ENCODE measurements at places on chromosomes 6 and 20.
A peak's percentile ranks its signal among the peaks of the same experiment; 100 is the strongest.

GRCh38 chr6:92687278-92687677 is 732.1 kb downstream of the EPHA7 start:
- DNase-seq, result peak; percentile 53

GRCh38 chr6:109315341-109316110 is 66.7 kb downstream of the CD164 start:
- no peak for DNase-seq

DNA sequence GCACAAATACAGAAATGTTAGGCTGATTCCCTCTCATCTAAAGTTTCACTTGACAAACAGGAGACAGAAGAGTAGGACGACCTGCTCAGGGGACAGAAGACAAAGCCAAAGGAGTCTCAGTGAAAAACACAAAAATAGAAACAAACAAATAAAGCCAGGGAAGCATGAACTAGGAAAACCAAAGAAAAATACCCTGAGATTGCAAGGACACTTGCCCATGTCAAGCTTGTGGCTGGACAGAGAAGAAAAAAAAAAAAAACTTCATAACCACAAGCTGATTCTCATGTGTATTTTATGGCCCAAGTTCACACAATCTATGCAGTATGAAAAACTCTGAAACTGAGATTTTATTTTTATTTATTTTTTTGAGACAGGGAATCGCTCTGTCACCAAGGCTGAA is 85.6 kb upstream of the BEND6 start:
- no peak for DNase-seq

DNA sequence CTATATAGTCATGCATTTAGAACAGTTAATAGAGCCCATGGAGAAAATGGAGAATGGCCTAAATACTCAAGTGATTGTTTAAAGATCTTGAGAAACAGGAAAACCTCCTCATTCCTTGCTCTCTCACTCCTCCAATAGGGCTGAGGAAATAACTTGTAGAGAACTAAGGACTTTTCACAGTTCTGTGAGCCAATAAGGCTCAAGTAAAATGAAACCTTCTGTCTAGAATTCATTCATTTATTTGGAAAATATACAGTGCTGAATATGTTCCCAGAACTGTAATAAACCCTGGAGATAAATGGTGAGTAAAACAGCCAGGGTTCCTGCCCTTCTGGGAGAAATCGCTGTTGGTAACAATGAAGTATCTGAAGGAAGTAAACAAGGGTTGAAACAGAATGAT is 35.3 kb downstream of the ELOVL2 start:
- DNase-seq, result no peak

DNA sequence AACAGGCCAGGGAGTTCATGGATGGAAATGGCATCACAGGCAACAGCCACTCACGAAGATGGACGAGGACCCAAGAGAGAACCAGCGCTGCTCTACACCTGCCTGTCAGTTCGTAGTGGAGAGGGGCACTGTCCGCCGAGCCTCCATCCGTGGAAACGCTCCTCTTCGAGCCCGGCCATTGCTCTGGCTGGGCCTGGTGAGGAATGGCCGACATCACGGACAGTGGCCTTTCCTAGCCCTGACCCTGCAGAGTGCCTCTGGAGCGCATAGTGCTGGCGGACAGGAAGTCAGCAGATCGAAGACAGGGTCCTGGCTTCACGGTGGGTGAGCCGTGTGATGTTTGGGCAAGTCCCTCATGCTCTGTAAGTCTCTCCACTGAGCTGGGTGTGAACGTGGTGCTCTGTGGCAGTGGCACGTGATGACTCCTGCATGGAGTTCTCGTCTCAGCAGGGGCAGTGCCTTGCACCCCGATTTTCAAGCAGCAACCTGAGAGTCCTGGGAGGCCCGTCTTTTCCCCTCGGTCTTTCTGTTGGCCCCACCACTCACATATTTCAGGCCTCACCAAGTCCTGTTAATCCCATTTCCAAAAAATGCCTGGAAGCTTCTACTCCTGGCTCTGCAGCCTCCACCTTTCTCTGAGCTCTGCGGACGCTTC is 214.4 kb downstream of the ERMARD start:
- DNase-seq, result no peak

DNA sequence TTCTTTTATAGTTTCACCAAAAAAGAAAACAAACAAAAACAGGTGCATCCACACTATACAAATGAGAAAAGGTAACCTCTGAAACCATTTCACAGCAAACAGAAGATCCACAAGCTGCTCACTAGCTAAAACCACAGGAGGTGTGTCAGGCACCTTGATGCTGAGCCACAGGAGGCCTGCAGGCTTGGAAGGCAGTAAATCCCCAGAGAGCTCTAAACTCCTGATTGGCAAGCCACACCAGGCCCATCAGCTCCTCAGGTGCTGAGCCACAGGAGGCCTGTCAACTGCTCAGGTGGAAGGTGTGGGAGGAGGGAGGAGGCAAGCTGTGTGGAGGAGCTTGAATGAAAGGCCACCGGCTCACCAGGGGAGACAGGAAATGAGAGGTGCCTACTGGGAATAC is 273.0 kb downstream of the PKHD1 start:
- DNase-seq, result no peak

GRCh38 chr6:129603741-129604140 is 106.2 kb downstream of the ARHGAP18 start:
- peak; percentile 67 for DNase-seq

DNA sequence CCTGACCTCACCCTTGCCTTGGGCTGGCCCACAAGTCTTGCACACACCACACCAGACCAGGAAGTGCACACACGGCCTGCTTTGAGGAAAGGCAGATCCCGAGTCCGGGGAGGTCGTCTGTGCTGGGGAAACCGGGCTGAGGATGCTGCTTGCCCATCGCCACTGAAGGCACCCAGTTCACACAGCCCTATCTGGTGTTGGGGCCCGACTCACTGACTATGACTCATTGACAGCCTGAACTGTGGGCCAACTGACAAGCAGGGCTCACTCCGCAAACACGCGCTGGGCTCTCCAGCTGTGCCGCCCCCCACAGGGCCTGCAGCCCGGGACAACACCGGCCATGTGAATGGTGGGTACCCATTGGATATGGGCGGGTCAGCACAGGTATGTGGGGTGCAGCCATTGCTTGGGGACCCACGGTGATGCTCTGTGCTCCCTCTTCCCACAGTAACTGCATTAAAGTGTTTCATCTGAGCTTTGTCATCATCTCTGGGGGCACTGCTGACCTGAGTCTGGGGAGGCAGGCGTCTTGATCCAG is 1.6 kb downstream of the SAMD10 start:
- peak; percentile 73 for DNase-seq

- peak; percentile 80 for DNase-seq
Observed at GRCh38 chr6:31403283-31404060, at the start of gene MICA. Gene MICA, plus strand, starts transcription at chr6:31403595. Its CDS starts 38 bp downstream, at chr6:31403633.

- DNase-seq, result peak; percentile 64
Observed at GRCh38 chr6:32196682-32197616, 4.5 kb upstream of the GPSM3 start.

DNA sequence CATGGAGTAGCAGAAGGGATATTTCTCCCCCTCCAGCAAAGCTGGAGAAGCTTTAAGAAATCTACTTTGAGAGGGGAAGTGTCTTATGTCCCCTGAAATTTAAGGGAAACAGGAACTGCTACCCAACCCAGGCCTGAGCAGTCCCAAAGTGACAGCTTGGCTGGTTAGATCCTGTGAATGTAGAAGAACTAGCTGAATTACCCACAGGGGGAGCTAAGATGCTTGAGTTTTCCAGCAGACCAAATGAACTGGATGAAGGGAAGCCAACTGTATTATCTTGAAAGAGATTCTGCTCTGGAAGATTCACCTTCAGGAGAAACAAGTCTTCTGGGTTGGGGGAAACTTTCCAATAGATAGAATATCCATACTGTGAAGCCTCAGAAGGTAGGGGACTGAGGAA is 303.3 kb upstream of the MMS22L start:
- DNase-seq, result no peak

- DNase-seq, result no peak
Observed at GRCh38 chr6:154537511-154538325, 27.2 kb upstream of the CNKSR3 start.

All from inflammatory macrophage (primary cell).